ENCODE measurements at places on chromosomes 5 and 9.

DNA sequence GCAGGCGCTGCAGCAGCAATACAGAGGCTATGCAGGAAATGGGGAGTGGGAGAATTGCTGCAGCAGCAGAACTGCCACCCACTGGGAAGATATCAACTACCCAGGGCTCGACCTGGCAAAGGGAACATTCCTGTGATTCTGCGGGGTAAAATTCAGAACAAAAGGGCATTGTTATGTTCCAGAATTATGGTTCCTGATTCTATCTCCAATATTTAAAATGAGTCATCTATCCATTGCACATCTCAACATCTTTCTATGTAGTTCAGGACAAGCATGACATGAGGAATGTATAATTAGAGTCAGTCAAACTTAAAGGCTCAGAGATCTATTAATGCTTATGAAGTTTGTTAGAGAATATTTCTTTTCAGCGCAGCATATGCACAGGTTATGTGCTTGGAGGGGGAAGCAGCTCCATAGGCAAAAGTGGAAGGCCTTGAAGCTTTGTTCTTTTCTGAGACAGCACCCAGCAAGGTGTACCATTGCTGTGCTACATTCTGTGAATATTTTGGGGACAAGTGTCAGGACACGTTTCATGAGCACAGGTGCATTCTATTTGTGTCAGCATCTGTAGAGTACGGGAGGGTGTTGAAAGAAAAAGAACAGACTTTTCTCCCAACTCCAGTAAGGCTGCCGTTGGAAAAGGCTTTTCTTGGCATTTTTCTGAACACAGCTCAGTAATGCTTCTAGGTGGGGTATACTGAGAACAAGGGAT is 395.6 kb upstream of the MPDZ start:
- no peak for DNase-seq

GRCh38 chr5:119393201-119393691 is 37.4 kb downstream of the TNFAIP8 start:
- no peak for DNase-seq

GRCh38 chr9:100394032-100394695 is 32.8 kb upstream of the MSANTD3 start:
- DNase-seq, result no peak

- no peak for DNase-seq
Measured at GRCh38 chr5:65868509-65868908, 57.9 kb upstream of the ERBIN start.
